ENCODE measurements at places on chromosomes 4 and X.
A peak's percentile ranks its signal among the peaks of the same experiment; 100 is the strongest.

GRCh38 chr4:145101091-145101490, 3.0 kb downstream of the ABCE1 start:
- peaks cover 49% of the 10 kb centered on the region for H3K36me3 ChIP-seq
- no peak overlapping the region for H3K27ac ChIP-seq
- no peaks in the 10 kb centered on the region for H3K27me3 ChIP-seq
- no peak for DNase-seq
- H3K4me3 ChIP-seq, result no peak overlapping the region

DNA sequence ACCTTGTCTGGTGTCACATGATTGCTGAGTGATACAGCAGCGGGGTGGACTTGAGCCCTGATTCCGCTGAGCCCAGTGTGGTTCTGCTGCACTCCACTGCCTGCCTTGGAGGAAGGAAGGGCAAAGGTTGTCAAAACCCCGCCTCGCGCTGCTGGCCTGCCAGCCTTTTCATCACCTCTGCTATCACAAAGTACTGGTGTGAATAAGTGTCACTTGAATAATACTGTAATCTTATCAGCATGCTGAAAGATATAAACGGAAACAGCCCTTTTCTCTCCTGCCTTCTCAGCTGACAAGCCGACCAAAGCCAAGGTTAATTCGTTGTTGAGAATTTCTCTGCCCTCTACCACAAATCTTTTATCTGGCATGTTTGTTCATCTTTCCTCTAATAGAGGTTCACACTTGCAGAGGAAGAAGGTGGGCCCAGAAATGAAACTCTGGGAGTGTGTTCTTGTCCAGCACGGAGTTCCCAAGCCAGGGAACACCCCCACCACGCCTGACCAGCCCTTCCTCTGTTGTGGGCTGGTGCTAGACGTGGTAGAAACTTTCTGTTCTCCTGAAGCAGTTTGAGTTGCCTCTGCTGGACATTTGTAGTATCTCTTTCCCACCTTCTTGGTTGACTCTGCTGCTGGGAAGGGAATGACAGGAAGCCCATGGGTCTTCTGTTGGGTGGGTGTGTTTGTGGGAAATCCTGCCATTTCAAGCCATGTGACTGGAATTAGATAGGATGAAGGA, 21.5 kb downstream of the FHDC1 start:
- peaks cover under 1% of the 10 kb centered on the region for H3K4me1 ChIP-seq
- no peaks in the 10 kb centered on the region for H3K27me3 ChIP-seq
- no peak overlapping the region for H3K4me3 ChIP-seq
- H3K36me3 ChIP-seq, result no peaks in the 10 kb centered on the region
- DNase-seq, result no peak
- H3K27ac ChIP-seq, result no peak overlapping the region

GRCh38 chrX:133983974-133984845, 1.2 kb downstream of the GPC3 start:
- H3K36me3 ChIP-seq, result no peaks in the 10 kb centered on the region
- no peaks in the 10 kb centered on the region for H3K4me1 ChIP-seq
- DNase-seq, result no peak
- H3K4me3 ChIP-seq, result no peak overlapping the region

- no peaks in the 10 kb centered on the region for H3K36me3 ChIP-seq
- H3K4me1 ChIP-seq, result no peaks in the 10 kb centered on the region
- H3K27ac ChIP-seq, result no peak overlapping the region
These were observed 1139.6 kb downstream of the STPG2 start for GRCh38 chr4:97003715-97004114.

- H3K27ac ChIP-seq, result no peak overlapping the region
- H3K4me3 ChIP-seq, result no peak overlapping the region
- H3K27me3 ChIP-seq, result no peaks in the 10 kb centered on the region
- no peaks in the 10 kb centered on the region for H3K4me1 ChIP-seq
- no peaks in the 10 kb centered on the region for H3K36me3 ChIP-seq
- DNase-seq, result no peak
These were observed 9.9 kb upstream of the PITX2 start for GRCh38 chr4:110632506-110633357.

GRCh38 chr4:24003496-24003895, 113.6 kb upstream of the PPARGC1A start:
- H3K27ac ChIP-seq, result no peak overlapping the region
- no peaks in the 10 kb centered on the region for H3K4me1 ChIP-seq
- H3K27me3 ChIP-seq, result no peaks in the 10 kb centered on the region
- H3K36me3 ChIP-seq, result no peaks in the 10 kb centered on the region

GRCh38 chrX:135974279-135974856, 580 bp upstream of the MMGT1 start:
- H3K4me3 ChIP-seq, result peak overlapping the region; percentile 66
- peaks cover 18% of the 10 kb centered on the region for H3K4me1 ChIP-seq
- no peaks in the 10 kb centered on the region for H3K36me3 ChIP-seq
- H3K27ac ChIP-seq, result no peak overlapping the region

GRCh38 chr4:167196344-167197012, 37.8 kb downstream of the SPOCK3 start:
- DNase-seq, result no peak
- no peaks in the 10 kb centered on the region for H3K27me3 ChIP-seq
- H3K27ac ChIP-seq, result no peak overlapping the region

GRCh38 chrX:154779261-154779660, 16.6 kb downstream of the DKC1 start:
- H3K4me3 ChIP-seq, result no peak overlapping the region
- H3K4me1 ChIP-seq, result peaks cover 6% of the 10 kb centered on the region
- H3K27me3 ChIP-seq, result no peaks in the 10 kb centered on the region
- no peak overlapping the region for H3K27ac ChIP-seq
- no peak for DNase-seq

DNA sequence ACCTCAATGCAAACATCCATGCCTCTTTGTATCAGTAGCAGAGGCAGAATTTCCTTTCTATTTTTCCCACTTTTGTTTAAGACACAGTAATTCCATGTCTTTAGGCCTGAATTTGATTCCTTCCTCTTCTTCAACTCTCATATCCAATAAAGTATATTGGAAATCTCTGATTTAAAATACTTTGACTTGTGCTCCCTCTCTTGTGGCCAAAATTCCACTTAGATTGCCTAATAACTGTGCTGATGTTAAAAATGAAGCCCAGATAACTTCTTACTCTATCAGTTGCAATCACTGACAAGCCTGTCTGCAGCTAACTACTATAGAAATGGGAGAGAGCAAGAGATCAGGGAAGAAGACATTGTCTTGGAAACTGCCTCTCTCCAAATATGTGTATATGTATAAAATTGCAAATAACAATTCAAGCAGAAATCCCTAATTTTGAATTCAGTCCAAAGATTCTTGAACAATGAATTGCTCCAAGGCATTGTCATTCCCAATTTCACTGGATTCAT, 163.5 kb upstream of the SPIN4 start:
- no peak overlapping the region for H3K27ac ChIP-seq
- H3K36me3 ChIP-seq, result no peaks in the 10 kb centered on the region
- H3K27me3 ChIP-seq, result no peaks in the 10 kb centered on the region
- no peak overlapping the region for H3K4me3 ChIP-seq
- DNase-seq, result no peak
- H3K4me1 ChIP-seq, result no peaks in the 10 kb centered on the region

DNA sequence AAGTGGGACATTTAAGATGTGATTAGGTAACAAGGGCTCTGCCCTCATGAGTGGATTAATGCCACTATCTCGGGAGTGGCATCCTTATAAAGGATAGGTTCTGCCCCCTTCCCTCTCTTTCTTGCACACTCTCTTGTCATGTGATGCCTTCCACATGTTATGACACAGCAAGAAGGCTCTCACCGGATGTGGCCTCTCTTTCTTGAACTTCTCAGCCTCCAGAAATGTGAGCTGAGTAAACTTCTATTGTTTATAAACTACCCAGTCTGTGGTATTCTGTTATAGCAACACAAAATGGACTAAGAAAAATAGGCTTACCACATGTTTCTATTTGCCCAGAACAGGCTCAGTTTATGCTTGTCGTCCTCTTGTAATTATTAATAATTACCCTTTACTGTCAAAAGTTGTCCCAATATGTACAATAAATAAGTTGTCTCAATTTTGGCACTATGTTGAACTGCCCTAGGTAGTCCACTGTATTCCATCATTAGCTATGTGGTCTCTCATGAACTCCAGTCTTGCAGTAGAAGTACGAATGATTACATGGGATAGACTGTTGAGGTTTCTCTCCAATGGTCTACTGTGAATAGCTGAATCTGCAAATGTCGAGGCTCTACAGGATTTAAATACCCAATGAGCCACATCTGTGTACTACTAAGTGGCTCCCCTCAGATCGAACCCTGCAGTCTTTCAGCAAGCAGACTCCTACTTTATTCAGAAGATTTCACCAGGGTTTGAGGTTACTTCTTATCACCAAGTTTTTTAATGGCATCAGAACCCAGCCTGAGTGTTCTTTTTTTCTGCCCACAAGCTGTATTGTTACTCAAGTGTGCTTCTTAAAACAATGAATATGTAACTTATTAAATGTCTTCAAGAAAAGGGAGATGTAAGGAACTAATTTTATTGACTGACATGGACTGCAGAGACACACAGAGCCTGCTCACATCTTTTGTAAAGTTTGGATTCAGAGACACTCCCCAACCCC, 102.0 kb upstream of the LEF1 start:
- H3K27me3 ChIP-seq, result no peaks in the 10 kb centered on the region
- H3K36me3 ChIP-seq, result no peaks in the 10 kb centered on the region
- H3K4me1 ChIP-seq, result no peaks in the 10 kb centered on the region
- no peak overlapping the region for H3K4me3 ChIP-seq

GRCh38 chrX:50973199-50973598, 62.7 kb downstream of the BMP15 start:
- peaks cover 77% of the 10 kb centered on the region for H3K4me1 ChIP-seq
- no peaks in the 10 kb centered on the region for H3K36me3 ChIP-seq
- no peaks in the 10 kb centered on the region for H3K27me3 ChIP-seq
- H3K27ac ChIP-seq, result peak overlapping the region; percentile 92
- peak; percentile 89 for DNase-seq

DNA sequence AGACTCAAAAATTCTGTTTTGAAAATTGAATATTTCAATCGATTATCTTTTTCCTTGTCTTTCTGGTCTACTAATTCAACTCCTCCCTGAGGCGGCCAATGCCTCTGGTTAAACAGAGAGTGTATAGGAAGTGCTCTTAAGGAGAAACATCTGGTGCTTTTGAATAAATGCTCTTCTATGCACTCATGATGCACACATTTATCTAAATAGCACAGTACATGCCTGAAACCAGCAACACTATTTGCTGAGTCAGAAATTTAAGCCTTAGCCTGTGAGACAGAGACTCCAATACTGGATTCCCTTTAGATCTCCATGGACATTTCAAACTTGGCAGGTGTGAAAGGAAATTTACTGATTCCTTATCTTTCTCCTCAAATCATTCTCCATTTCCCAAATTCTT, 118.6 kb downstream of the SLIT2 start:
- DNase-seq, result no peak
- H3K27me3 ChIP-seq, result no peaks in the 10 kb centered on the region
- no peaks in the 10 kb centered on the region for H3K4me1 ChIP-seq
- no peak overlapping the region for H3K27ac ChIP-seq
- no peak overlapping the region for H3K4me3 ChIP-seq

DNA sequence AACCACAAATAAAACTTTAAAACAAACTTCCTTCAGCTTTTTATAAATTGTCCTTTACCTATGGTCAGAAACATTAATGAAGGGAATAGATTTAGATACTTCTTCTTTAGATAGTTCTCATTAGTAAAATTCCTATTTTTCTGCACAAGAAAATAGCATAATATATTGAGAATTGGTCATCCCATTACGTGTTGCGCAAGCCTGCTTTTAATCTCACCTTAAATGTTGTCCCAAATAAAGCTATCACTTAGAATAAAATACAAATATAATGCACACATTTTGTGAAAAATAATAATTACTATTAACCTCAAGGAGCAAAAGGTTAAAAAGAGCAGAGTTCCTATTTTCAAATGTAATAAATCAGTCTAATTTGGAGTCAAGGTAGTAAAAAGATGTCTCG, 95.2 kb upstream of the TTC29 start:
- no peaks in the 10 kb centered on the region for H3K27me3 ChIP-seq
- DNase-seq, result no peak
- no peaks in the 10 kb centered on the region for H3K4me1 ChIP-seq
- H3K4me3 ChIP-seq, result no peak overlapping the region

GRCh38 chr4:105542039-105542438, 10.4 kb upstream of the ARHGEF38 start:
- no peaks in the 10 kb centered on the region for H3K27me3 ChIP-seq
- no peak for DNase-seq
- H3K4me3 ChIP-seq, result no peak overlapping the region
- H3K36me3 ChIP-seq, result no peaks in the 10 kb centered on the region
- no peaks in the 10 kb centered on the region for H3K4me1 ChIP-seq

- H3K27me3 ChIP-seq, result no peaks in the 10 kb centered on the region
- H3K36me3 ChIP-seq, result no peaks in the 10 kb centered on the region
- H3K4me1 ChIP-seq, result no peaks in the 10 kb centered on the region
- DNase-seq, result no peak
- H3K4me3 ChIP-seq, result no peak overlapping the region
These were observed 879.2 kb upstream of the IGFBP7 start for GRCh38 chr4:57989430-57989829.

- DNase-seq, result no peak
- H3K27ac ChIP-seq, result no peak overlapping the region
- no peaks in the 10 kb centered on the region for H3K4me1 ChIP-seq
- no peak overlapping the region for H3K4me3 ChIP-seq
These were observed 67.5 kb downstream of the RBM47 start for GRCh38 chr4:40562208-40562607.

- H3K4me3 ChIP-seq, result no peak overlapping the region
- H3K4me1 ChIP-seq, result no peaks in the 10 kb centered on the region
These were observed 79.0 kb upstream of the TRAM1L1 start for GRCh38 chr4:117164338-117164737.

- H3K27ac ChIP-seq, result no peak overlapping the region
- H3K4me3 ChIP-seq, result no peak overlapping the region
- DNase-seq, result no peak
- H3K36me3 ChIP-seq, result no peaks in the 10 kb centered on the region
- no peaks in the 10 kb centered on the region for H3K4me1 ChIP-seq
These were observed 2.6 kb upstream of the ZFP42 start for GRCh38 chr4:187992971-187993370.

- H3K4me3 ChIP-seq, result no peak overlapping the region
- no peaks in the 10 kb centered on the region for H3K27me3 ChIP-seq
- H3K27ac ChIP-seq, result no peak overlapping the region
These were observed 245.6 kb downstream of the TRAM1L1 start for GRCh38 chr4:116839826-116840225.

DNA sequence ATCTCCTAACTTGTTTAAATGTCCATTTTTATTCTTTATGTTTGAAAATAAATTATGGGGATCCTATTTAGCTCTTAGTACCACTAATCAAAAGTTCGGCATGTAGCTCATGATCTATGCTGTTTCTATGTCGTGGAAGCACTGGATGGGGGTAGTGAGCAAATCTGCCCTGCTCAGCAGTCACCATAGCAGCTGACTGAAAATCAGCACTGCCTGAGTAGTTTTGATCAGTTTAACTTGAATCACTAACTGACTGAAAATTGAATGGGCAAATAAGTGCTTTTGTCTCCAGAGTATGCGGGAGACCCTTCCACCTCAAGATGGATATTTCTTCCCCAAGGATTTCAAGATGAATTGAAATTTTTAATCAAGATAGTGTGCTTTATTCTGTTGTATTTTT, 27.6 kb downstream of the NUDT6 start:
- no peak overlapping the region for H3K4me3 ChIP-seq
- no peak overlapping the region for H3K27ac ChIP-seq
- H3K27me3 ChIP-seq, result no peaks in the 10 kb centered on the region

GRCh38 chrX:114798907-114799306, 215.0 kb downstream of the HTR2C start:
- H3K4me1 ChIP-seq, result no peaks in the 10 kb centered on the region
- H3K36me3 ChIP-seq, result no peaks in the 10 kb centered on the region
- H3K27me3 ChIP-seq, result no peaks in the 10 kb centered on the region
- no peak overlapping the region for H3K27ac ChIP-seq

Measured in Karpas-422 (cell line).